ENCODE measurements at places on chromosomes 7 and 10. TPM values are rescaled to one million over a fixed set of nuclear protein-coding genes. Genes with fewer than 3 reads are reported as not detected.

The H2BK1 gene
- not detected for total RNA-seq

- no peaks in the 10 kb centered on the region for H3K36me3 ChIP-seq
- H3K27me3 ChIP-seq, result no peaks in the 10 kb centered on the region
- peaks cover 9% of the 10 kb centered on the region for H3K4me1 ChIP-seq
- H3K27ac ChIP-seq, result no peak overlapping the region
Observed at GRCh38 chr7:151243408-151244195, 4.9 kb downstream of the SMARCD3 start.

The CYP26C1 gene
- 0.15 TPM for total RNA-seq

The CUBN gene
- 5.0 TPM for total RNA-seq

GRCh38 chr10:33638891-33639290 lies 304.4 kb upstream of the NRP1 start:
- no peak overlapping the region for H3K27ac ChIP-seq
- no peak for DNase-seq

The MALRD1 gene
- 0.96 TPM for total RNA-seq

GRCh38 chr7:8236780-8237407 lies 25.1 kb downstream of the ICA1 start:
- H3K4me3 ChIP-seq, result no peak overlapping the region
- H3K36me3 ChIP-seq, result no peaks in the 10 kb centered on the region
- H3K4me1 ChIP-seq, result no peaks in the 10 kb centered on the region

DNA sequence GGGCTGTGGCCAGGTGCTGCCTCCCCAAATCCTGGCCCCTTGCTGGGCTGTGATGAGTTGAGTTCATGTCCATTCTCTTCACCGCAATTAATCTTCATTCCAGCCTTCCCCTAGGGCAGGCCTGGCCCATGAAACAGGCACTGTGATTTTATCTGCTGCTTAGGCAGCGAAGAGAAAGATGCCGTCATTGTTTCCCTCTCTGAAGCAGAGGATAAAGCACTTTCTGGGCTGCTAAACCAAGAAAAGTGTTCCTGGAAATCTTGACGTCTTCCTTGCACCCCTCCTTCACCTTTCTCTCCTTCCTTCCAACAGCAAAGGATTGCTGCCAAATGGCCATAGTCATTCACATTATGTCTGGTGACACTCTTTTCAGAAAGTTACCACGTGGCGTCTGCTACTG lies 265.9 kb downstream of the ZEB1 start:
- H3K36me3 ChIP-seq, result no peaks in the 10 kb centered on the region
- no peak overlapping the region for H3K4me3 ChIP-seq
- no peaks in the 10 kb centered on the region for H3K4me1 ChIP-seq
- no peak for DNase-seq

DNA sequence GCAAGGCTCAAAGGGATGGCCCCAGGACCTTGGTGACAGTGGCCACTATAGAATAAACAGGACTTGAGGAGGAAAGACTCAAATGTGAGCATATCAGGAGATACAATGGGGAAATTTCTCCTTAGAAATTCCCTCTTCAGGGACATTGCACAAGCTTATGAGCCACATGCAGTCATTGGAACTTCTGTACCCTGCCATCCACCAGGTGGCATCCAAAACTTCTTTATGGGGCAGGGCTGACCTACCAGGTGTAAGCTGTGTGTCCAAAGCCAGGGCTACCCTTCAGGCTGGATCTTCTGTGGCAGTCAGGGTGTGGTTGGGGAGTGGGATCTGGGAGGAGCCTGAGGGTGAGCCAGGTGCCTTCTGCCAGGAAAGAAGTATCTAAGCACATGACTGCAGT lies 36.6 kb upstream of the LRRC18 start:
- H3K27ac ChIP-seq, result no peak overlapping the region
- H3K4me1 ChIP-seq, result no peaks in the 10 kb centered on the region
- no peak for DNase-seq
- no peak overlapping the region for H3K4me3 ChIP-seq
- no peaks in the 10 kb centered on the region for H3K27me3 ChIP-seq
- H3K36me3 ChIP-seq, result no peaks in the 10 kb centered on the region

The TCAF2 gene
- total RNA-seq, result 2.2 TPM

- DNase-seq, result no peak
- H3K4me3 ChIP-seq, result no peak overlapping the region
- no peaks in the 10 kb centered on the region for H3K27me3 ChIP-seq
- no peak overlapping the region for H3K27ac ChIP-seq
- H3K4me1 ChIP-seq, result no peaks in the 10 kb centered on the region
- no peaks in the 10 kb centered on the region for H3K36me3 ChIP-seq
Observed at GRCh38 chr7:101874028-101874427, 56.6 kb downstream of the CUX1 start.

- no peak overlapping the region for H3K4me3 ChIP-seq
- no peaks in the 10 kb centered on the region for H3K27me3 ChIP-seq
- no peaks in the 10 kb centered on the region for H3K4me1 ChIP-seq
- no peak overlapping the region for H3K27ac ChIP-seq
- no peaks in the 10 kb centered on the region for H3K36me3 ChIP-seq
- DNase-seq, result no peak
Observed at GRCh38 chr10:15242261-15242840, 73.9 kb upstream of the NMT2 start.

The PLEKHS1 gene
- total RNA-seq, result not detected

The ADRB1 gene
- 2.4 TPM for total RNA-seq

The NODAL gene
- total RNA-seq, result not detected

- no peak overlapping the region for H3K27ac ChIP-seq
- no peaks in the 10 kb centered on the region for H3K4me1 ChIP-seq
- no peaks in the 10 kb centered on the region for H3K27me3 ChIP-seq
- H3K36me3 ChIP-seq, result peaks cover 4% of the 10 kb centered on the region
Observed at GRCh38 chr7:18993933-18994668, 123.3 kb downstream of the TWIST1 start.

DNA sequence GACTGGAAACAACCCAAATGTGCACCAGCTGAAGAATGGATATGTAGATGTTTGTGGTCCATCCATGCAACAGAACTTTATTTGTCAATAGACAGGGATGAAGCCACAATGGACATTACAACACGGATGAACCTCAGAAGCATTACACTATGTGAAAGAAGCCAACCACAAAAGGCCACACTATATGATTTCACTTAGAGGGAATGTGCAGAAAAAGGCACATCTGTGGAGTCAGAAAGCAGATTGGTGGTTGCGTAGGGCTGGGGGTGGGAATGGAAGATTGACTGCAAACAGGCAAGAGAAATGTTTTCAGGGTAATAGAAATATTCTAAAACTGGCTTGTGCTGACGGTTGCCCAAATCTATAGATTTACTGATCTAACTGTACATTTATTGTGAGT lies 34.3 kb upstream of the WASHC2A start:
- H3K27me3 ChIP-seq, result no peaks in the 10 kb centered on the region
- no peaks in the 10 kb centered on the region for H3K36me3 ChIP-seq
- no peak for DNase-seq
- H3K4me3 ChIP-seq, result no peak overlapping the region
- no peaks in the 10 kb centered on the region for H3K4me1 ChIP-seq
- H3K27ac ChIP-seq, result no peak overlapping the region

DNA sequence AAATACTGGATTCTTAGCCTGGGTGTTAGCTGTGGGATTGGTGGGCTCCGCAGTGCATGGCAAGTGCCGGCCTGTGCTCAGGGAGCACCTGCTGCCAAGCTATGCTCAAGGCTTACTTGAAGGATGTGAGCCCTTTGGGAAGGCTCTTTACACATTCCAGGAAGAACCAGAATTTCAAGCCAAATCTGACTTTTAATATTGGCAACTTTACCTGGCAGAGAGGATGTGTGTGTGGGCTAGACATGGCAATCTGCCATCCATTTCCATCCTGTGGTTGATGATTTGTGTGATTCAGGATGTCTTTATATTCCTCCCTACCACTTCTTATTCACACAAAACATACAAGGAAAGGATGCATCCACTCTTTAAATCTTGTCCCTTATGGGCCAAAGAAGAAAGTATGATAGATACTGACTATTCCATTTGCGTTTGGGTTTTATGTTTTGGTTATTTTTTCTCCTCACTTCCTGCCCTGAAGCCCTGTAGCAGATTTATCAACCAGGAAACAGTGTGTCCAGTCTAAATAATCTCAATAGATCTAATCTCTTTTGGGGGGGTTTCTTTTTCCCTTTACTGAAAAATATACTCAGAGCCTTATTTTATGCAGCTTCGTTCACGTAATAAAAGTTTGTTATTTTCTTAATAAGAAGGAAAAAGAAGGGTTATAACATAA lies 247.1 kb downstream of the COBL start:
- peak overlapping the region; percentile 33 for H3K27ac ChIP-seq
- no peak overlapping the region for H3K4me3 ChIP-seq
- DNase-seq, result peak; percentile 49

Measured in breast epithelium (tissue), 4 donors.